GM23338 (cell line): ENCODE measurements at places on chromosomes 6 and 20. TPM values are rescaled to one million over a fixed set of nuclear protein-coding genes. Genes with fewer than 3 reads are reported as not detected.

DNA sequence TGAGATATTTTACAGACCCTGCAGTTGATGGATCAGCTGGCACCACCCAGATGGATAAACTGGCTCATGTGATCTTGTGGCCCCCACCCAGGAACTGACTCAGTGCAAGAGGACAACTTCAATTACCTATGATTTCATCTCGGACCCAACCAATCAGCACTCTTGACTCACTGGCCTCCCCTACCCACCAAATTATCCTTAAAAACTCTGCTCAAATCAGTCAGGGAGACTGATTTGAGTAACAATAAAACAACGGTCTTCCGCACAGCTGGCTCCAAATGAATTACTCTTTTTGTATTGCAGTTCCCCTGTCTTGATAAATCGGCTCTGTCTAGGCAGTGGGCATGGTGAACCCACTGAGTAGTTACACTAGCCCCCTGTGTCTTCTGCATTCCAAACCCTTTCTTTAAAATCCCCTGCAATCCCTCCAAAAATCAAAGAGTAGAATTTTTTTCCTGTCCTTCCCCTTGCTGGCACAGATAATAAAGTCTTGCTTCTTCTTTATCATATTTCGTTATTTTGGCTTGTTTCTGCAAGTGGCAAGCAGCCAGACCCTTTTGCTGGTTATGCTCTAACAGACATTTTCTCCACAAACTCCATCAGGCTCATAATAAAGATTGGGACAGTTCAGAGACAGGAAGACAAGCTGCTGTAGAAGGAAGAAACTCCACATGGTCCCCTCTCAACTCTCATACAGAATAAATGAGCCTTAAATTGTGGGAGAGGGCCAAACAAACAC, 48.3 kb downstream of the OR2B6 start:
- no peak overlapping the region for H3K4me3 ChIP-seq
- H3K4me1 ChIP-seq: peaks cover 26% of the 10 kb centered on the region
- peak; percentile 17 for DNase-seq
- H3K27ac ChIP-seq: peak overlapping the region; percentile 30
- H3K36me3 ChIP-seq: no peaks in the 10 kb centered on the region

DNA sequence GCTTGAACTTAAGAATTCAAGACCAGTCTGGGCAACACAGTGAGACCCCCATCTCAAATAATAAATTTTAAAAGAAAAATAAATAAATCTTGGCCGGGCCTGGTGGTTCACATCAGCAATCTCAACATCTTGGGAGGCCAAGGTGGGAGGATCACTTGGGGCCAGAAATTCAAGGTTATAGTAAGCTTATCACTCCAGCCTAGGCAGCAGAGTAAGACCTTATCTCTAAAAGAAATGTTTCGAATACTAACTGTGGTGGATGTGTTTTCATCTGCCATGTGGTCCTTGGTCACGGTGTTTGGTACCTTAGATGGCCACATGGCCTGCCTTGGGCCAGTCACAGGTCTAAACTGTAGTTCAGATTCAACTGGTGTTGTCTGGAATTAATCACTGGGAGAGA, 5.8 kb downstream of the UBE2C start:
- no peak overlapping the region for H3K4me3 ChIP-seq
- peaks cover 26% of the 10 kb centered on the region for H3K36me3 ChIP-seq
- peaks cover 3% of the 10 kb centered on the region for H3K27me3 ChIP-seq
- peaks cover 19% of the 10 kb centered on the region for H3K4me1 ChIP-seq
- H3K27ac ChIP-seq: peak overlapping the region; percentile 90

- H3K27me3 ChIP-seq: no peaks in the 10 kb centered on the region
- DNase-seq: no peak
- H3K4me3 ChIP-seq: no peak overlapping the region
- H3K27ac ChIP-seq: no peak overlapping the region
Measured at GRCh38 chr20:35502352-35502751, 27.1 kb downstream of the C20orf173 start.

DNA sequence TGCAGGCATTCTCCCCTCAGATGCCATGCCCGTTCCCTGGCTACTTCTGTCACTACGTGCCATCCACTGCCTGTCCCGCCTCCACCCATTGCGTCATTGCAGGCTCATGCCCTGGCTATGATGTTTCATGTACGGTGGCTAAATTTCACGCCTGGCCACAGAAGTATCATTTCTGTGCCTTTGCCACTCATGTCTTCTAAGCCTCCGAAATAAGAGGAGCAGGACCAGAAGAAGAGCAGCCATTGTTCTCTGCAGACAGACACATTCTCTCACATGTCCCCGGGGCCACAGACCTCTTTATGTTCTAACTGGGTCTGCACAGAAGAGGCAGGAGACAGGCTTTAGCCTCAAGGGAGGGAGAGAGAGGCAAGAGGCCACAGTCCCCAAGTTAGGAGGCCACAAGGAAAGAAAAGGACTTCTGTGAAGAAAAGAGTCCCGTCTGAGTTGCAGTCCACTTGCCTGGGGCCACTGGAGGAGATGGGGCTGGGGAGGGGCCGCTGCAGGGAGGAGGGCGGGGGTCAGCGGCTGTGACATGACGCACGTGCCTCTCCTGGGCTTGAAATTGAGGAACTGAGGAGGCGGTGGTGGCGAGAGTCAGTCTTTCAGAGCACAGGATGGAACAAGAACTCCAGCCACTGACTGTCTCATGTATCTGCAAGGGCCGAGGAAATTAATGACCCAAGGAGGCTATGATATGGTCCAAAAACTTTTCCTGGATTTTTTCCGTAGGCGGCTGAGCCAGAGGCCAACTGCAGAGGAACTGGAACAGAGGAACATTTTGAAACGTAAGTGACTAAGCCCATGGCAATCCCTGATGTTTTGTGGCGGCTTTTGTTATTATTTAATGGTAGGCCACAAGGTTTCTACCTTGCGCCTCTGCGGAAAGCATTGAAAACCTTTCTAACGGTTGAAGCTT, 55.9 kb downstream of the TBC1D7 start:
- H3K27ac ChIP-seq: no peak overlapping the region
- H3K4me3 ChIP-seq: no peak overlapping the region
- DNase-seq: no peak
- H3K36me3 ChIP-seq: no peaks in the 10 kb centered on the region
- 0 out of 2 replicates have a peak, but pooled peaks cover 4% of the 10 kb centered on the region for H3K4me1 ChIP-seq

DNAAF9 gene
- 4.8 and 5.0 TPM in 2 replicates for total RNA-seq

PNPLA1 gene
- total RNA-seq: not detected in 2 replicates

MAP3K5 gene
- 2.8 and 2.9 TPM in 2 replicates for total RNA-seq

- H3K27ac ChIP-seq: no peak overlapping the region
- peaks cover 14% of the 10 kb centered on the region; the same call in 1 of the 2 replicates for H3K4me1 ChIP-seq
Measured at GRCh38 chr20:2005359-2005758, 11.5 kb upstream of the PDYN start.

DNA sequence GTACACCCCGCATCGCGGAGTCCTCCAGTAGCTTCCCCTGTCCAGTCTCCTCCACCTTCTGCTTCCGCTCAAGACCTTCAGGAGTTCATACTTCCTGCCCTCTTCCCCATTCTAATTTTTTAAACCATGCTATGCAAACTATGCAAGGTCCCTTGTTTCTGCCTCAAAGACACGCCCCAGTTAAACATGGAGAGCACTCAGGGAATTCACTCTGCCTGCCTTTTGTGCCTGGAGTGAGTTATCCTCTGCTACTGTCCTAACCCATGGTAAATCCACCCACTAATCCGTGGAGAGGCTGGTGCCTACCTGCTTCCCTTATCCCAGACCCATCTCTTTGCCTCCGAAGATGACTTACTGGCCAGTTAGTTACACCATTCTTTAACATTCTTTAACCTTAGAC, 473.7 kb upstream of the JARID2 start:
- peaks cover 14% of the 10 kb centered on the region for H3K4me1 ChIP-seq
- no peak overlapping the region for H3K4me3 ChIP-seq
- H3K27ac ChIP-seq: no peak overlapping the region
- H3K36me3 ChIP-seq: no peaks in the 10 kb centered on the region

C6orf132 gene
- 40.9 and 48.3 TPM in 2 replicates for total RNA-seq

GRCh38 chr6:30688569-30688968, 2.1 kb upstream of the PPP1R18 start:
- no peak overlapping the region; the same call in 1 of the 2 replicates for H3K4me3 ChIP-seq
- no peak overlapping the region for H3K27ac ChIP-seq
- H3K27me3 ChIP-seq: 0 out of 2 replicates have a peak, but pooled peaks cover 5% of the 10 kb centered on the region
- no peak for DNase-seq
- no peaks in the 10 kb centered on the region for H3K36me3 ChIP-seq

ETV7 gene
- 0.19 and 1.2 TPM in 2 replicates for total RNA-seq

DNA sequence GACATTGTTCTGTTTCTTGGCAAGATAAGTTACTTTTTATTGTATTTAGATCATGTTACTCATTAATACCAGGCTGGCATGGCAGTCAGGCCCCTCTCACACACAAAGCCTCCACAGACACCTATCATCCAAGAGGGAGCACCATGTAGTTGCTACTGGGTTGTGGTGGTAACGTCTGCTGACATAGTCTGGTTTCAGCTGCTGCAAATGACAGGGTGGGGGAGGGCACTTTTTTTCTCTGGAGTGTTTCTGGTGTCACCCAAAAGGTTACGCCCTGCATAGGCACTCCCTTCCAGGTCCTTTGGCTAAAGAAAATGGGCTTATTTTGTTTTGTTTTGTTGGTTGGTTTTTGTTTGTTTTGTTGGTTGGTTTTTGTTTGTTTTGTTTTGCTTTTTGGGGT, 236.4 kb upstream of the RIMS1 start:
- DNase-seq: no peak
- no peak overlapping the region for H3K27ac ChIP-seq
- no peaks in the 10 kb centered on the region for H3K27me3 ChIP-seq
- H3K4me3 ChIP-seq: no peak overlapping the region
- H3K36me3 ChIP-seq: no peaks in the 10 kb centered on the region

GTSF1L gene
- total RNA-seq: not detected in 2 replicates

GRCh38 chr6:150463852-150464251, 95.0 kb downstream of the IYD start:
- H3K27me3 ChIP-seq: no peaks in the 10 kb centered on the region
- DNase-seq: no peak

- no peak overlapping the region for H3K27ac ChIP-seq
- no peaks in the 10 kb centered on the region for H3K27me3 ChIP-seq
- H3K36me3 ChIP-seq: no peaks in the 10 kb centered on the region
- H3K4me1 ChIP-seq: peaks cover 6% of the 10 kb centered on the region; the same call in 1 of the 2 replicates
- no peak for DNase-seq
Measured at GRCh38 chr20:11266571-11266970, 592.8 kb upstream of the JAG1 start.

RNF144B gene
- 8.0 and 9.0 TPM in 2 replicates for total RNA-seq

SLC26A8 gene
- total RNA-seq: 1.9 and 2.9 TPM in 2 replicates

DNA sequence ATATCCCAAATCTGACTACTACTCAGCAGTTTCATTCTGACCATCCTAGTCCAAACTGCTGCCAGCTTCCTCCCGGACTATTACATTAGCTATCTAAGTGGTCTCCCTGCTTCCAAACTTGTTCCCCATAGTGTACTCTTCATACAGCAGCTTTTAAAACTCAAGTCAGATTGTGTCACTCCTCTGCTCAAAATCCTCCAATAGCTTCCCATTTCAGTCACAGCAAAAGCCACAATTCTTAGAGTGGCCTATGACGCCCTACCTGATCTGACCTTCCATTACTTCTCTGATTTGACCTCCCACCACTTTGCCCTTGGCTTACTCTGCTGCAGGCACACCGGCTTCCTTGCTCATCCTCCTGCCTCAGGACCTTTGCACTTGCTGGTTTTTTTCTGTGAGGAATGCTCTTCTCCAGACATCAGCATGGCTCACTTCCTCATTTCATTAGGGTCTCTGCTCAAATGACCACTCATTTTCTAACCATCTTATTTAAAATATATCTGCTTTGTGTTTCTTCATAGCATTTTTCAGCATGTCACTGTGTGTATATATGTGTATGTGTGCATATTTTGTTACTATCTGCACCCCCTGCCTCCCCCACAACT, 111.1 kb upstream of the DTNBP1 start:
- no peaks in the 10 kb centered on the region for H3K36me3 ChIP-seq
- no peak overlapping the region for H3K27ac ChIP-seq
- no peak for DNase-seq
- H3K27me3 ChIP-seq: no peaks in the 10 kb centered on the region

AP5S1 gene
- total RNA-seq: 1.2 and 1.8 TPM in 2 replicates

DNA sequence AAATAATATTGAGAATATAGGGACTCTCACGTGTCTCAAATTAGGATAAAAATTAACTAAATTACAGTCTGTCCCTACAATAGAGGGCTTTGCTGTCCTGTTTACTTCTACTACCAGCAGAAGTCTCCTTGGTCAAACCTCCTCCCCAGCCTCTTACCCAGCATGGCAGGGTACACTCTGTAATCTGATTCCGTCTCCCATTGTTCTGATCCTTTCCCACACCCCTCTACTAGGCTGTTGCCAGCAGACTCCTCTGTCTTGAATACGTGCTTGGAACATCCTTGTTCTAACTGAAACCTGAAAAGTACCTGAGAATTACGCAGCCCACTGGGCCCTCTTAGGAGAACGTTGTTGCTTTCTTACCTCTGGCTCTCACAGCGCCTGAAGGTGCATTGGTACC, 112.2 kb upstream of the PREP start:
- DNase-seq: peak; percentile 19
- H3K36me3 ChIP-seq: no peaks in the 10 kb centered on the region
- no peak overlapping the region for H3K4me3 ChIP-seq
- no peaks in the 10 kb centered on the region for H3K27me3 ChIP-seq
- 0 out of 2 replicates have a peak, but pooled peaks cover 5% of the 10 kb centered on the region for H3K4me1 ChIP-seq
- H3K27ac ChIP-seq: no peak overlapping the region

AIF1 gene
- total RNA-seq: 6.2 and 13.3 TPM in 2 replicates

- DNase-seq: no peak
- no peaks in the 10 kb centered on the region for H3K36me3 ChIP-seq
- H3K27me3 ChIP-seq: no peaks in the 10 kb centered on the region
- no peak overlapping the region for H3K4me3 ChIP-seq
Measured at GRCh38 chr6:107991061-107991460, 33.1 kb upstream of the SEC63 start.

- no peaks in the 10 kb centered on the region for H3K27me3 ChIP-seq
- peak overlapping the region; percentile 76 for H3K4me3 ChIP-seq
- H3K27ac ChIP-seq: peak overlapping the region; percentile 99
- DNase-seq: no peak
Measured at GRCh38 chr6:27891320-27891875, 20.8 kb downstream of the OR2B2 start.

DNA sequence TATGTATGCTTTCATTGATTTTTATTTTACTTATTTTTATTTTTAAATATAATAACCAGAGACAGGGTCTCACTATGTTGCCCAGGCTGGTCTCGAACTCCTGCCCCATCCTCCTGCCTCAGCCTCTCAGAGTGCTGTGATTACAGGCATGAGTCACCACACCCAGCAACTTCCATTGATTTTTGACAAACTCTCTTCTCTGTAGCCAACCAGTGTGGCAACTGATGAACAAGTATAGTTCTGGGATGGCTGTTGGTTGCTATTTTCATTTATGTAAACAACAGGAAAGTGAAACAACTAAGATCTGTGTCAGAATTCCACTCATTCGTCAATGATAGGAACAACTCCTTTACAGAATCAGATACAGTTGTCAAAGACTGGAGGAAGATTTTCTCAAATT, 356.7 kb upstream of the JARID2 start:
- H3K27me3 ChIP-seq: no peaks in the 10 kb centered on the region
- H3K4me1 ChIP-seq: peaks cover 5% of the 10 kb centered on the region; the same call in 1 of the 2 replicates
- H3K36me3 ChIP-seq: no peaks in the 10 kb centered on the region; the same call in 1 of the 2 replicates
- no peak overlapping the region for H3K4me3 ChIP-seq
- no peak for DNase-seq

GRCh38 chr6:106182455-106182854, 96.3 kb downstream of the PRDM1 start:
- H3K27me3 ChIP-seq: no peaks in the 10 kb centered on the region
- no peak overlapping the region for H3K27ac ChIP-seq
- H3K4me1 ChIP-seq: peaks cover 6% of the 10 kb centered on the region
- H3K4me3 ChIP-seq: no peak overlapping the region

OOEP gene
- total RNA-seq: not detected in 2 replicates

SPATA25 gene
- total RNA-seq: 1.0 and 7.5 TPM in 2 replicates

EGFL8 gene
- 4.7 and 6.1 TPM in 2 replicates for total RNA-seq
